Immature natural killer cell (primary cell): ENCODE measurements at places on chromosomes 12 and 14.
A peak's percentile ranks its signal among the peaks of the same experiment; 100 is the strongest.

DNA sequence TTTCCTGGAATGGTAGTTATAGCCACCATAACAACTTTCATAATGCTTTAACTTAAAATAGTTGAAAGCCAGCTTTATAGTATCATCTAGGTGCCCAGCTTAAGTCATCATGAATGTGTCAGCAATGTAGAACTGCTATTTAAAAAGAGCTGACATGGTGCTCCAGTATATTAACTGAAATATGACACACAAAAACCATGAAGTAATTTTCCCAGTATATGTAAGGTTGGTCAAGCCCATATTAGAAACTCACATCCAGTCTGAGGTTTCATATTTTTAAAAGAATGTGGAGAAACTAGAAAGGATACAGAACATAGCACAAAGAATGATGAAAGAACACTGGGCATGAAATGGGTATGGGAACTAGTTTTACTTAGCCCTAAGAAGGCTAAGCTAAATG, 121.3 kb upstream of the KRAS start:
- DNase-seq, result no peak

- DNase-seq, result no peak
These were observed 370.2 kb upstream of the E2F7 start for GRCh38 chr12:77435446-77436091.

GRCh38 chr12:39840422-39840821, 220.8 kb upstream of the ABCD2 start:
- DNase-seq, result no peak

- no peak for DNase-seq
These were observed 49.5 kb downstream of the ADGRD1 start for GRCh38 chr12:131003036-131003715.

DNA sequence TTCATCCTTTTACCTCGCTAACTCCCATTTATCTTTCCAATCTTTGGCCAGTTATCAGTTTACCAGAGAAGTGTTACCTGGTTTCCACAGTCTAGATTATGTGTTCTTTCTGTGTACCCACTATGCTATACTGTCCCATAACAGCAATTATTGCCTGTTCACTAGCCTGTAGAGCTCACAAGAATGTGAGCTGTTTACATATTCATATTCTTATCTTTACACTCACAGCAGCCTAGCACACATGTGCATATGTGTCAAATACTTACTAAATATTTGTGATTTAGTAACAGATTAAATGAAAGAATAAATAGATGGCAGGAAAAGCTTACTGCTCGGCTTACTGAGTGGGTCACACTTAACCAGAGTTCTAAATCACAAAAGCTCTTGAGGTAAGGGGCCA, 97.8 kb downstream of the NOVA1 start:
- DNase-seq, result no peak

GRCh38 chr12:22276867-22277266, 57.6 kb downstream of the ST8SIA1 start:
- no peak for DNase-seq

DNA sequence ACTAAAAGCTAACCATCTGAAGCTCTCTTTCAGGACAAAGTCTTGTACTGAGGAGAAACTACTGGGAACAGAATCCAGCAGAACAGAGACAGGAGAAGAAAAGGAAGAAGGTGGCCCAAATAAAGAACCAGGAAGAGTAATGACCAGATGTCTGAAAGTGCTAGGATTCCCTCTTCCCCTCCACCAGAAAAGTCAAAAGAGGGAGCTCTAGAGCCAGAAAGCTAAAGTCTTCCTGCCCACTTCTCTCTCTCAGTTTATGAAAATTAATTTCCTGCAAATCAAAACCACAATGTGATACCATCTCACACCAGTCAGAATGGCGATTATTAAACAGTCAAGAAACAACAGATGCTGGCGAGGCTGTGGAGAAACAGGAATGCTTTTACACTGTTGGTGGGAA, 47.2 kb downstream of the SPPL3 start:
- DNase-seq, result peak; percentile 11

- DNase-seq, result no peak
These were observed 392.9 kb downstream of the NOVA1 start for GRCh38 chr14:26204728-26205479.

GRCh38 chr12:11233532-11233931, 36.0 kb downstream of the PRB3 start:
- no peak for DNase-seq

DNA sequence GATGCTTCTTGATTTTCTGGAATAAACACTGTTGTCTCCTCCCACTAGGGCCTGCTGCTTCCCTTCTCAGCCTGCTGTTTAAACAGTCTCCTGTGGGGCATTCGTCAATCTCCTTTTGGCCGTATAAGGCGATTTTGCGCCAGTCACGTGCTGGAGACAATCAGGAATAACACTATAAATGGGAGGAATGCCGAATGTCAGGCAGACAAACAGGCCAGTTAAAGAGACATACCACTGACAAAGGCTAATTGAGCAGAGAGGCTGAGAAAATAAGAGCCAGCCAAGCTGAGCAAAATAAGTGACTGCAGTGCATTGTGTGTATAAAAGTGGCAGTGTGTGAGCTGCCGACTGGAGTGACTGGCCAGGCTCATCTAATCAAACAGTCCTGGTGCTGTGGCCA, 23.3 kb downstream of the DMAC2L start:
- DNase-seq, result no peak

- DNase-seq, result peak; percentile 58
These were observed 62.9 kb upstream of the NID2 start for GRCh38 chr14:52131640-52132320.
